SK-MEL-5 (cell line): ENCODE measurements at places on chromosomes 11 and 22.

GRCh38 chr11:71311928-71312510 is 59.6 kb upstream of the SHANK2 start:
- DNase-seq = no peak

DNA sequence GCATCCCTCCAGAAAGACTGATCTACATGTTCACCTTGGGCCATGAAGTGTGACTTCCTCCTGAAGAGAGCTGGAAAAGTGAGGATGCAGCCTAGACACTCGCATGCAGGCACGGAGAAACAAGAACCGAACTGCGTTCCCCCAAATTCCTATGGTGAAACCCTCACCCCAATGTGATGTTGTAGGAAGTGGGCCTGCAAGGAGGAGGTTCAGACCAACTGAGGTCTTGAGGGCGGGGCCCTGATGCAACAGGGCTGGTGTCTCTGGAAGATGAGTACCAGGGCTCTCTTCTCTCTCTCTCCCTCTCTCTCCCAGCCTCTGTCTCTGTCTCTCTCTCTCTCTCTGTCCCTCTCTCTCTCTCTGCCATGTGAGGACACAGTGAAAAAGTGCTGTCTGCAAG is 501.1 kb downstream of the BRD1 start:
- no peak for DNase-seq

- DNase-seq = peak; percentile 97
Measured at GRCh38 chr11:15361316-15361715, 246.6 kb downstream of the INSC start.

GRCh38 chr11:31325160-31325559 is 44.4 kb downstream of the DCDC1 start:
- DNase-seq = peak; percentile 63

GRCh38 chr22:50571264-50572175 is 6.7 kb downstream of the CPT1B start:
- DNase-seq = no peak

- DNase-seq = no peak
Measured at GRCh38 chr11:119520966-119521365, 98.0 kb upstream of the THY1 start.

DNA sequence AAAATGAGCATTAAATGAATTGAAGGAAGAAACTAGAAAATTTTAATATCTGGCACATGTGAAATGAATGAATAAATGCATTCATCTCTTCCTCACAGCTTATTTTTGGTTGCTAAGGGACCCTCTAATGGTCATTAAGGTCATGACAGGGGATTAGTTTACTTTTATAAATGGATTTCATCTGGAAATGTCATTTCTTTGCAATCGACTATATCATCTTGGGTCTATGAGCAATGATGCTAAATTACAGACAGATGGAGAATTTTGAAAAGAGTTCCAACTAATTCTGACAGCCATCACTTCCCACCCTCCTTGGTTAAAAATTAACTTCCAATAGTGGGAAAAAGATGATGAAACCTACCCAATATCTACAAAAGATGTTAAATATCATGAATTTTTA is 98.0 kb downstream of the KIF18A start:
- no peak for DNase-seq

DNA sequence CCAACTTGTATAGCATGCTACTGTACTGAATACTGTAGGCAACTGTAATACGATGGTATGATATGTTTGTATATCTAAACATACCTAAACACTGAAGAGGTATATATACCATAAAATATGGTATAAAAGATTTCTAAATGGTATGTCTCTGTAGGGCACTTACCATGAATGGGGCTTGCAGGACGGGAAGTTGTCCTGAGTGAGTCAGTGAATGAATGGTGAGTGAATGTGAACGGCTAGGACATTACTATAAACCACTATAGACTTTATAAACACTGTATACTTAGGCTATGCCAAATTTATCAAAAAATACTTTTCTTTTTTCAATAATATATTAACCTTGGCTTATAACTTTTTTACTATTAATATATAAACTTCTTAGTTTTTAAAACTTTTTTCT is 66.8 kb downstream of the ZC3H12C start:
- DNase-seq = no peak

DNA sequence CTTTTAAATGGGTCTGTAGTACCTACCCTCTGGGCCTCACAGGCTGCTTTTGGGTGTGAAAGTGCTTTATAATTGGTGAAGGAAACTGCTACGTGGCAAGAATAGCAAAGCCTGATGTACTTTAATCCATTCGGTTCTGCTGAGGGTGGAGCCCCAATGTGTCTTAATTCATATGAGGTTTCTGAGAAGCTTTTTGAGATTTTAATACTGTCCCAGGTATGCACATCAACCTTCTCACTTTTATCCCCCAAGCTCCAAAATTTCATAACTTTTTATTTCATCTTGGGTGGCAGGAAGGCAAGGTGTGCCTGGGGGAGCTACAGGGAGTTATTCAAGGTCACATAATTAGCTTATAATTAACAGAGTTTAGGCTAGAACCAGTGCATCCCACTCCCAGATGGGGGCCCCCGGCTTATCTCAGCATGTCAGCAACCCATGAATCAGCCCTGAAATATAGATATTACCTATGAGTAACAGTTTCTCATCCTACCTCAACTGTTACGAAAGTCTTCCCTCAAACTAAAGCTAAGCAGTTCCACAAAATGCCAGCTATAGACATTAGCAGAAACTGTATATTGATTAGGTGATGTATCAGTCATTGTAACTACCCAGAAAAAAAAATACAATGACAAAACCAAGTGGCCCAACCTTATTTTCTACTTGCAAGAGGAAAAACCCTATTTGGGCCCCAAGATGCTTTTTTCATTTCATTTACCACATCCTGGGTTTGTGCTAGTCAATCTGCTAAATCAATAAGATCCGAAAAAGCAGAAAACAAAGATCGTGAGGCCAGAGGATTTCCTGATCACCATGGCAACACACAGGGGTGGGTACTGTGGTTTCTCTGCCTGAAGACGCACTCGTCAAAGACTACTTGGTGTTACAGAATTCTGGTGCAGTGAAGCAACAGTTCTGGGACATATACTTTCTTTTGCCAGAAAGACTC is 26.7 kb downstream of the CD44 start:
- peak; percentile 81 for DNase-seq

DNA sequence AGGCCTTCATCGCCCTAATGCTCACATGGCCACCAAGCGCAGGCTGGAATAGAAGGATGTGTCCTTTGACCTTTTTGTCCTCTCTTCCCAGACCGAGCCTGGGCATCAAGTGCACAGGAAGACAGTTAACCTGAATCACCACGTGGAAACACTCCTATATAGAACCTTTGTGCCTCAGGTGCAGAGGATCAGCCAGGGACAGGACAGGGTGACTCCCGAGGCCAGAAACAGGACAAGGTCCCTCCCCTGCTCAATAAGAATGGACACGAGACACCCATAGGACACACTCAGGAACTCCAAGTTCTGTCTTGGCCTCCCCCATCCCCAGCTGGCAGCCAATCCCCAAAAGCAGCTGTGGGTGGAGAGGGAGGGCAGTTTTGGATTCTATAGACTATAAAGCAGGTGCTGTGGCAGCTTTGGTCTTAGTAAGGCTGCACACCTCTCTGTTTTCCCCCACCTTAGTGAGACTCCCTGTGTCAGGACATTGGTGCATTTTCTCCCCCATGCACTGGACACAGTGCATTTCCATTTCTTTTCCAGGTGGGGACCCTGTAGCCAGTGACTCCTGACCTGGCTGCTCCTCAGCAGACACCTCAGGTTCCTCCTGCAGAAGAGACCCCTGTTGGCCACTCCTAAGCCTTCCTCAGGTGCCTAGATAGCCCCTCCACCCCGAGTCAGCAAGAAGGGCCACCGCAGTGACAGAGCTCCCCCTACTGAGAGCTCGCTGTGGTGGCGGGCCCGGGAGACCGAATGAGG is 43.6 kb upstream of the POU2AF1 start:
- peak; percentile 58 for DNase-seq

DNA sequence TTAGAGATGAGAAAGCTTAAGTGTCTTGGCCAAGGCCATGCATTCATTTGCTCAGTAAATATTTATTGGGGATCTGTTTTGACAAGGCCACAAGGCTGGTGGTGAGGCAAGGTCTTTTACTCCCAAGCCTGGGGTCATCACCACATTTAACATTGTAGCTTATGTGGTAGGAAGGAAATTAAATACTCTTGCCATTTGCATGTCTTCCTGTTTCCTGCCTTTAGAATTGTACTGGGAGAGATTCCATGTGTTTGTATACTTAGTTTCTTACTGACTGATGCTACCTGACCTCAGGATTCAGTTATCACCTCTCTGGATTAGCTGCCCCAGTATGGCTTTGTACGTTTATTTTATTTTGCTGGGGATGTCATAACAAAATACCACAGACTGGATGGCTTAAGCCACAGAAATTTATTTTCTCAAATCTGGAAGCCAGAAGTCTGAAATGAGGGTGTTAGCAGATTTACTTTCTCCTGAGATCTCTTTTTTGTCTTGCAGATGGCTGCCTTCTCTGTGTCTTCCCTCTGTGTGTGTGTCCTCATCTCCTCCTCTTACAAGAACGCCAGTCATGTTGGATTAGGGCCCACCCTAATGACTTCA is 44.8 kb downstream of the SPECC1L start:
- DNase-seq = no peak

GRCh38 chr11:74141908-74142307 is 28.9 kb downstream of the C2CD3 start:
- DNase-seq = no peak

GRCh38 chr11:13205486-13205885 is 72.1 kb upstream of the BMAL1 start:
- DNase-seq = no peak

- DNase-seq = no peak
Measured at GRCh38 chr11:1943576-1943975, 3.6 kb upstream of the MRPL23 start.

DNA sequence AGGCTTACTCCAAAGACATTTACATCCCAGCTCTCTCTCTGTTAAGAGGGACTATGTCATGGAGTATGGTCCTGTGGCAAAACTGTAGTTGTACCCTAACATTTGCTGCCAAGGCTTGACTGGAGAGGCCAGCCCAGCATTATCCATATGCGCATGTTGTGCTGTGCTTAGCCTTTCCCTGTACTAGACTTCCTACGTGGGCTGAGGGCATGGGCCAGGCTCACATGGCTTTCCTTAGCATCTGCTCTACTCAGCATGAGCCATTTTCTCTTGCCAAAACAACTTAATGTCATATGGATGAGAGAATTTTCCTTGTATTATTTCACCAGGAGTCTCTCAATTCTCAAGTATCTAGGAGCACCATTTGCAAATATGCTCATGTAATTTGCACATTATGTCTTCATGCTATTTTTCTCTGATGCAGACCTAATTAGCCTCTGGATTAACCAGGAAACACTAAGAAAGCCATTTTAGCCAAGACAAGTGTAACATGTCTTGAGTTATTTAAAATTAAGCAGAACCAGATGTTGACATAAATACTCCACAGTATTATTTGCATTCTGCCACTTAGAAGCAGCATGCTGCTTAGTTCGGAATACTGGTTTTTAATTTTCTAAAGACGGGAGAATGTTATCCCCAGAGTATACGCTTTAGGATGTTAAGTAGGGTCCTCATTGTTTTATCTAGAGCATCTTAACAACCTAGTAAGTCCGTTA is 71.7 kb upstream of the FAR1 start:
- no peak for DNase-seq

DNA sequence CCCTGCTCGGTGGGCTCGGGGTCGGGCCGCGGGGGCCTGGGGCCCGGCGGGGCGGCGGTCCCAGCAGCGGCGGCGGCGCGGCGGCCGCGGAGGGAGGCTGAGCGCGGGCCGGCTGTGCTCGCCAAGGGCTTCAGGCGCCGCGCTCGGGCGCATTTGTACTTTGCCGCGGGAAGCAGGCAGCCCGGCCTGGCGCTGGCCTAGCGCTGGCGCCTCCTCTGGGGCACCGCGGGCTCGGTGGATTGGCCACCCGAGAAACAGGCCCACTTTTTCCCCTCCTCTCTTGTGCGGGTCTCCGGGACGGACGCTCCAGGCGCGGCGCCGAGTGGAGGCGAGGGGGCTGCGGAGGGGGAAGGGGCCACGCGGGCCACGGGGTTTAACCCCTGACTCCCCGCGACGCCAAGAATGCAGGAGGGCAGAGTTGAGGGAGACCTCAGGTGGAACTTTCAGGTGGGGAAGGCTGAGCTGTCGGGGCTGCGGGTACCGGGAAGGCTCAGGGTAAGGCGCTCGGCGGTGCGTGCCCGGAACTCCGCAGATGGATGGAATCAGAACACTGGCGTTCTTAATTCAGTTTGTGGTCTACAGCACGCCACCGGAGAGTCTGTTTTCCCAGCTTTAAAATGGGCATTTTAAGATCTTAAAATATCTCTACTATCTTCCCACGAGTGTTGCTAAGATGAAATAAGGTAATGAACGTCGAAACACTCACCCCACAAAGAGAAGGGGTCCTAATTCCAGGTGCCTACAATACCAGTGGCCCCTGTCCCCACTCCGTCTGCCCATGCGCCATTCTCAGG is at the start of gene CHRDL2:
Gene CHRDL2 (minus strand): TSS at position 126 of the 794 bp plus-strand sequence. CDS start 538 bp downstream, outside the sequence.
- no peak for DNase-seq

GRCh38 chr22:31272522-31273446 is 19.5 kb downstream of the PIK3IP1 start:
- DNase-seq = peak; percentile 81

DNA sequence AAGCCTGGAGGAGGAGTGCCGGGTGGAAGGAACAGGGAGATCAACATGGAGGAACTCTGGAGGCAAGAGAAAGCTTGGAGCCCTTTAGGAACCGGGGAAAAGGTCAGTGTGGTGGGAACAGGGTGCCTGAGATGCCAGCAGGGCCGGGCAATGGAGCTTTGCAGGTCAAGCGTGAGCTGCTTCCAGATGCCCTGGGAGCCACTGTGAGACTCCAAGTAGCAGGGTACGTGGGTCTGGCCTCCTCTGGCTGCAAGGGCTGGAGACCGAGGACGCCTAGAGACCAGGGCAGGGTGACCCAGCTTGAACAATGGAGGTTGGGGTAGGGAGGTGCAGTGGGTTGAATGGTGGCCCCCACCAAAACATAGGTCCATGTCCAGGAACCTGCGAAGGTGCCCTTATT is 15.6 kb upstream of the EMID1 start:
- DNase-seq = no peak

- DNase-seq = no peak
Measured at GRCh38 chr11:104390651-104391050, 226.7 kb upstream of the PDGFD start.

- DNase-seq = no peak
Measured at GRCh38 chr11:122882189-122882856, at the start of gene JHY. Gene JHY (plus strand): TSS chr11:122882759. CDS start chr11:122885850, 3,091 bp downstream.

- no peak for DNase-seq
Measured at GRCh38 chr11:65113361-65113756, 1.7 kb downstream of the TM7SF2 start.

DNA sequence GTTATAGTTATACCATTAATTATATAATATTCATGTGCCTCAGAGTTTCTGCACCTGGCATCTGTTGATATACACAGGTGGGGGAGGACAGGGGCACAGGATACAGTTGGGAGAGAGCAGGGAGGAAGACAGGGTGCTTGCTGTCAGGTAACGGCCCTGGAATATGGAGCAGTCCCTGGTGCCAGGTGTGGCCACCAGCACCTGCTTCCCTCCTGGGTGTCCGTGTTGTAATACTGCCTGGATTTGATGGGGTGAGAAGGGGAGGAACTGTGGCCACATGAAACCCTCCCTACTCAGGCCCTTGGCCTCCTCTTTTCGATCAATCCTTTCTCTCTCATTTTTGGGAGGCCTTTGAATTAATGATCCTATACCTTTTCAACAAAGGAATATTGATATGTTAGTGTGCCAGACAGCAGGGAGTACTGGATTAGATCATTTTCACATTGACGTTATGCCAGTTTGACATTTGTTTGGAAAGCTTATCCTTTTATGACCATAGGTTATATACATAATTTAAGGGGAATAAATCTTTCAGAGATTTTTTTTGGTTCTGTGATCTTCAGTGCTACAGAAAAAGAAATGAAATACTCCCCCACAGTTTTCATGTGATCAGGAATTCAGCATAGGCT is 88.6 kb downstream of the TEAD1 start:
- DNase-seq = no peak

- DNase-seq = no peak
Measured at GRCh38 chr11:63375434-63375833, 5.8 kb downstream of the SLC22A9 start.
